ENCODE measurements at places on chromosomes 7 and 10.

DNA sequence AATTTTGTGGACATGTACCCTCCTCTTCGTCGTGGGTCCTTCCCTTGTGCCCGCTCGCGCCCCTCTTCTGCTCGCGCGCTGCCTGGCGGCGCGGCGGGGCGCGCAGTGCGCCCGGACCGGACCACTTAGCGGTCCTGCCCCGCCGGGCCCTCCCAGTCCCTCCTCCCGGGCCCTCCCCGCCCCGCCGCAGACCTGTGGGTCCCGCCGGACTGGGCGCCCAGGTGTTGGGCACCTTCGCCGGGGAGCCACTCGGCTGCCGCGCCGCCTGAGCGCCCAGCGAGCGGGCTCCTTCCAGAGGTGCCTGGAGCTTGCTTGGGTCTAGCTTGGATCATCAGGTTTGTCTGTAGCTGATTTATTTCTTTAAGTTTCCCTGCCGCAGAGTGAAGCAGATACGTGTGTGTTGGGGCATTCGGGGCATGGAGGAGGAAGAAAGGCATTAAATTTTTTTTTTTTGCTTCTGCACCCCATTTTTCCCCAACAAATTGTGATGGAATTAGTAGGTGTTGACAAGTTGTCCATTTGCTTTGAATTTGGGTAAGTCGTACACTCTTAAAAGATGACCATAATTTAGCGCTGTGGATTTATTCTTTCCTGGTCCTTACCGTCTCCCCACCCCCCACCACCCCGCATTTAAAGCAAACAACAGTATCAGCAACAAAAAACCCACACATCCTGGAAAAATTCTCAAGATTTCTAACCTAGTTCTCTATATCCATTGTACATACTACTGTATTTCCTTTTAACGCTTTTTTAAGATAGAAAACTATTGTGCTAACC lies 905 bp downstream of the C1GALT1 start:
- peak; percentile 77 for DNase-seq

- DNase-seq: no peak
Observed at GRCh38 chr10:101000127-101000914, 713 bp downstream of the LZTS2 start.

DNA sequence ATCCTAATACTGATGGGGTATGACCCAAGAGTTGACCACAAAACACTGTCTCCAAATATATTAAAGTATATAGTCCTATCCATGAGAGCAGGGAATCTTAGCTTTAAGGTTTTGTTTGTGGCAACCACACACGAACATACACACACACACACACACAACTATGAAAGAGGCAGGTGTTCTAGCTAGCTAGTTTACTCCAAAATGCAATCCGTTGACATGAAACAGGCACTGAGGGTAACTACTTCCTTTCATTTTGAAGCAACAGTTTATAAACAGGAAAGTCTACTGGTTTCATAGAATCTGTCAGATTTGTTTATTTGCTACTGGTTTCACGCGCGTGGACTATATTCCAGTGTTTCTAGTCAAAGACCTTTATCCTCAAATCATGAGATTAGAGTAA lies 14.8 kb downstream of the HTR5A start:
- no peak for DNase-seq

DNA sequence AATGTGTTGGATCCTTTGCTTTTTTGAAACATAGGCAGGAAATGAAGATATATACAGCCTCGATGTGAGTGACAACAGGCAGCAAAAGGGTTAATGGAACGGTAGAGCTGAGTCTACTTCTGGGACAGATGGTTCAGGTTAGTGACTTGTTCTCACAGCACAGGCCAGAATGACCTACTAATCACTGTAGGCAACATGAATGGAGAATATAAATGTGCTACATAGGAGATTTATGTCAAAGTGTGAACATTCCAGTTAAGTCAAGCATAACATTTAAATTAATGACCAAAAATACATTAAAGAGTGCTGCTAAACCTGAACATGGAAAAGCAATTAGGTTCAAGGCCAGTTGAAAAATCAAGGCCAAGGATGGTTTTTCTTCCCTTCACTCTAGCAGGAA lies 235.2 kb downstream of the POU6F2 start:
- DNase-seq: no peak

GRCh38 chr7:117283371-117283770 lies 39.5 kb downstream of the WNT2 start:
- DNase-seq: no peak

DNA sequence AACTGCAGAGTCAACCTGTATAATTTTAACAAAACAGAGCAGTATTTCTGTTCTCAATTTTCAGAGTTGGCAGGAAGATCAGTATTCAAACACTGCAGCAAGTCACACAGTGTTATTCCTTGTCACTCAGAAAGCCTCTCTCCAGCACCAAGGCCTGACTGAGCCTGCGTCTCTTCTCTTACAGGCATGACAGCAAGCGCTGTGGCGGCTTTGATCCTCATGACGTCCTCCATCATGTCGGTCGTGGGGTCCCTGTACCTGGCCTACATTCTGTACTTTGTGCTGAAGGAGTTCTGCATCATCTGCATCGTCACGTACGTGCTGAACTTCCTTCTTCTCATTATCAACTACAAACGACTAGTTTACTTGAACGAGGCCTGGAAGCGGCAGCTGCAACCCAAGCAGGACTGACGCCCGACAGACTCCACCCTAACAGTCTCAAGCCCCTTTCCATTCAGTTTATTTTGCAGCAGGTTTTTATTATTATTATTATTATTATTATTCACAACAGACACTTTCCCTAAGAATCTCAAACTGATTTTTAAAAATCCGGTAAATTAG lies 28.0 kb downstream of the GUSB start:
- no peak for DNase-seq

All from RPMI8226 (cell line).